ENCODE measurements at places on chromosomes 2 and 18.

DNA sequence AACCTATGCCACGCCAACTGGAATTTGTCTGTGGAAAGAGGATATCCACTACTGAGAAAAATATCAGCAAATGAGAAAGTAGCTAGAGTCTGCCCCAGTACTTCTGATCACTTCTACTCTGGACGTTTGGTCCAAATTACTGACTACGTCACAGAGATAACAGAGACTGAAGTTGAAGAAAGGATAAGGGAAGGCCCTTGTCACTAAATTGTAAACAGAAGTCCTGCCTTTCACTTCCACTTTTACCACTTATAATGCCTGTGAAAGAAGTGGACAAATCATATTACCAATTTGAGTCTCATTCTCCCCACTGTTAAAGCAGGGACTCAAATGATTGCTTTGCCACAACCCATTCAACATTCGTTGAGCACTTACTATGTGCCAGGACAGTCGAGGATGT is 173.9 kb upstream of the ERBB4 start:
- DNase-seq, result no peak

DNA sequence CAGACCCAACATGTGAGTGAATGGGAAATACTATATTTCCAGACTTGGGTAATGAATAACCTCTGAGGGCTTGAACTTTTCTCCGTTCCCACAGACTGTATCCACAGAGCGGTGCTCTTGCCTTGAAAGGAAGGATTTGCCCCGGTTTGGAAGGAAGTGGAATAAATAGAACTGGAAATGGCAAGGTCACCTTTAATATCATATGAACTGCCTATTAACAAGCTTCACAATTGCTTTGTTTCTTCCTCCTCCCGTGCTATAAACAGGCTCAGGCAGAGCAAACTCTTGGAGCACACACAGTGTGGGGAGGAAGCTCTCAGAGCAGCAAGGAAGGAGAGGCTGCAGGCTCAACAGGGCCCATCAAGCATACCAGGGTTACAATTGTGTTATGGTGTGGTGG is 28.5 kb upstream of the DARS1 start:
- no peak for DNase-seq

DNA sequence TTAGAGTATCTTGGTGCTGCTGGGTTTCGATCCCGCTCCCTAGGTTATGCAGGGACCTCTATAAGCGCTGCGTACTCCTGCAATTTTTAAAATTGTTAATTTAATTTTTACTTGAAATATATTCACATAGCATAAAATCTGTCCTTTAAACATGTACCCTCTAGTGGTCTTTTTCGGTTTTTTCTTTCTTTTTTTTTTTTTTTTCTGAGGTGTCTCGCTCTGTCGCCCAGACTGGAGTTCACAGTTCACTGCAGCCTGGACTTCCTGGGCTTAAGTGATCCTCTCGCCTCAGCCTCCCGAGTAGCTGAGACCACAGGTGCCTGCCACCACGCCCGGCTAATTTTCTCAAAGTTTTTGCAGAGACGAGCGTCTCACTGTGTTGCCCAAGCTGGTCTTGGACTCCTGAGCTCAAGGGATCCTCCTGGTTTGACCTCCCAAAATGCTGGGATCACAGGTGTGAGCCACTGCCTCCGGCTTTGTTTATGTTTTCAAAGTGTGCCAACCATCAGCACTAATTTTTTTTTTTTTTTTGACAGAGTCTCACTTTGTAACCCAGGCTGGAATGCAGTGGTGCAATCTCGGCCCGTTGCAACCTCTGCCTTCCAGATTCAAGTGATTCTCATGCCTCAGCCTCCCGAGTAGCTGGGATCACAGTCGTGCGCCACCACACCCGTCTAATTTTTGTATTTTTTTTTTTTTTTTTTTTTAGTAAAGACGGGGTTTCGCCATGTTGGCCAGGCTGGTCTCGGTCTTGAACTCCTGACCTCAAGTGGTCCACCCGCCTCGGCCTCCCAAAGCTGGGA is 585 bp upstream of the MOB1A start:
- no peak for DNase-seq

DNA sequence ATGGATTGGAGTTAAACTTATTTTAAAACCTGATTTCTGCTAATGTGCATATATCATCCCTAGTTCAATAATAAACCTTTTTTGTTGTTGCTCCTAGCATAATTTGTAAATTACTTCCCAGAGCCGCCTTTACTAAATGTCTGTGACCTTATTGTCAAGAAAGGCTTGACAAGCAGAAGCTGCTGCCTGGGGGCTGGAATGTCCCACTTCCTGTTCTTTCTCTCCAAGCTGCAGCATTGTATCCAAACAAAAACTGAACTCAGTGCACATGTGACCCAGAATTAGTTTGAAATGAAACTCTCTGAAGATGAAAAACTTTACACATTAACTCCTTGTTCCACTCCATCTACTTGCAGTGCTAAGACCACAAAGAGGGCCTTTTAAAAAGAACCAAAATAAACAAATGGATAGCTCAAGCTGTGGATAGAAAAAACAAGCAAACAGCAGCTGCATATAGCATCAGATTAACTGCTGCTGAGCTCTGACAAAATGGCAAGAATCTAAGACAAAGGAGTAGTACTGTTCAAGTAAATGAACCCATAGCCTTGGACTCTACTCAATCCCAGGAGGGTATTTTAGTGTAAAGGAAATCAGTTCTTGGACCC is 99.8 kb upstream of the NEUROD1 start:
- DNase-seq, result no peak

DNA sequence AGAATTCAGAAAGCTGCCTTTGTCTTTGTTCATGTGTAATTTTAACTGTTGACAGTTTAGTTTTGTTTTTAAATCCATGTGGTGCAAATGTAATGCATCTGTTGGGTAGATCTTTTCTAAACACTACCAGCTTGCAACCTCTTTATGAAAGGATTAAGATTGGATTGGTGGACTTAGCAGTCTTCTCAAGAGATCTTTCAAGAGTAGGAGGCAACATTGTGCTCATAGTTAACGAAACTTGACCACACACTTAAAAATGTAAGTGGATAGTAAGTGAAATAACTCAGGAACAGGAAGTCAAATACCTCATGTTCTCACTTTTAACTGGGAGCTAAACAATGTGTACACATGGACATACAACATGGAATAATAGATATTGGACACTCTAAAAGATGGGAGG is 579.0 kb downstream of the RIT2 start:
- no peak for DNase-seq

DNA sequence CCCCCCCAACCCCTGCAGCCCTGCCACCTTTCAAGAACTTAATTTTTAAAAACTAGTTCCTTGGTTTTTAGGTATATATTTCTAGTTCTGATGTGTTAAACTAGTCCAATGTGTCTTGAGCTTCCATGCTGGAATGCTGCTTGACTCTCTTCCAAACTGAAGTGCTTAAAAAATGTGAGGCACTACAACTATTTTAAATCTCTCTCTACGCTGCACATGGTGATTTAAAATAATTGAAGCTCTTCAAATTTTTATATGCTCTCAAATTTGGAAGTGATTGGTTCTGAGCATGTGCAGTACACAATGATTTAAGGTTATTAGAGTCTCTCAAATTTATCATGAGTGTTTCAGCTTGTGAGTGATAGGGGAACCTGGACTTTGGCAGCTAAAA is 192.6 kb upstream of the ZEB2 start:
- DNase-seq, result no peak

GRCh38 chr2:55048508-55049042 is 1.7 kb downstream of the RTN4 start:
- no peak for DNase-seq

DNA sequence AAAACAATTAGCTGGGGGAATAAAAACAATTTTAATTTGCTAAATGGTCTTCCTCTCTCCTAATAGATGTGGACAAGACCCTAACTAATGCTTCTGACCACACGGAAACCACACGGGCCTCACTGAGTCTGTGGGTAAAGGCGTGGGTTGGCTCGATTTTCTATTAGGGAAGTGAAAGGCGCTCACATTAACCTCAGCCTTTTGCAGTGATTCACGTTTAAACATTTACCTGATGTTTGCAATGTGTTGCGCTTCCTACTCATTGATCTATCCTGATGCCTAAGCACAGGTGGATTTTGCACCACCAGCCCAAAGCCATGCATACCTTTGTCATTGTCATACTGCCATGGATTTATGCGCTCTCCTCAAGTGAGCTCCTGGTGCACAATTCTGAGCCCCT is 35.6 kb upstream of the NRP2 start:
- no peak for DNase-seq

DNA sequence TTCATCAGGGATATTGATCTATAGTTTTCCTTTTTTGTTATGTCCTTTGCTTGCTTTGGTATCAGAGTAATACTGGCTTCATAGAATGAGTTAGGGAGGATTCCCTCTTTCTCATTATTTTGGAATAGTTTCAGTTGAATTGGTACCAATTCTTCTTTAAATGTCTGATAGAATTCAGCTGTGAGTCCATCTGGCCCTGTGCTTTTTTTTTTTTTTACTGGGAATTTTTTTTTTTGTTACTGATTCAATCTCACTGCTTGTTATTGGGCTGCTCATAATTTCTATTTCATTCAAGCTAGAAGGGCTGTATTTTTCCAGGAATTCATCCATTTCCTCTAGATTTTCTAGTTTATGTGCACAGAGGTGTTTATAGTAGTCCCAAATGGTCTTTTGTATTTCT is 103.9 kb downstream of the RND3 start:
- DNase-seq, result no peak

DNA sequence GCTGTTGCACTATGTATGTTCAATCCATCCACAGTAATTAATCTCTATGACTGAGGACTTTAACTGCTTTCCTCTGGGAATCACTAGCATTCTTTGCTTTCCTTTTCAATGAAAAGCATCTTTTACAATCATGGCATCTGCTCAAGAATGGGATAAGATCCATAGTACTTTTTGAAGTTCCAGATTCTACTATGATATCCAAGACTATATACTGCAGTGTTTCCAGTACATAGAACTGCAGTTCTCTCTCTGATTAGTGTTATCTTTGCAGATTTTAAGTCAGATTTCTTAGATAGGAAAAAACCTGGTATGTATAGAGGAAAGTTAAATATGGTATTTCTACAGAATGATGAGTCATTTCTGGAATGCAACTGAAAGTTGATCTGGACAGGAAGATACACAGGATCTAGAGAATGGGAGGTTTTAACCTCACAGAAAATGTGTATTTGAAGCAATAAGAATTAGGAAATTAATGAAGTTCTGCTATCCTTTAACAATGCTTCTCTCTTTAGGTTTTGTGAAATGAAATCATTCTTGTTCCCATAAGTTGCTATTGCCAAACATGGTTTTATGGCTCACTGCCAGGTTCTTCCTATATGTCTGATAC is 670.7 kb downstream of the ERBB4 start:
- no peak for DNase-seq

DNA sequence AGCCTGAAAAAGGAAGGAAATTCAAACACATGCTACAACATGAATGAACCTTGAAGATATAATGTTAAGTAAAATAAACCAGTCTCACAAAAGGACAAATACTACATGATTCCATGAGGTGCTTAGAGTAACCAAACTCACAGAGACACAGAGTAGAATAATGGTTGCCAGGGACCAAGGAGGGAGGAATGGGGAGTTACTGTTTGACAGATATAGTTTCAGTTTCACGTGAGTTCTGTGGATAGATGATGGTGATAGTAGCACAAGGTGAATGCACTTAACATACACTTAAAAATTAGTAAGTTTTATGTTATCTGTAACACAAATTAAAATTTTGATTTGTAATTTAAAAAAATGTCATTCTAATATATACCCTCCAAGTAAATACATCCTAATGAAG is 106.9 kb upstream of the ACVR1C start:
- DNase-seq, result no peak

- DNase-seq, result no peak
These were observed 148.5 kb downstream of the SPP2 start for GRCh38 chr2:234198976-234199375.

All from NCI-H1092 (cell line).